ENCODE measurements at places on chromosomes 1 and 21. TPM values are rescaled to one million over a fixed set of nuclear protein-coding genes. Genes with fewer than 3 reads are reported as not detected.

The CACNA1S gene
- not detected for total RNA-seq

DNA sequence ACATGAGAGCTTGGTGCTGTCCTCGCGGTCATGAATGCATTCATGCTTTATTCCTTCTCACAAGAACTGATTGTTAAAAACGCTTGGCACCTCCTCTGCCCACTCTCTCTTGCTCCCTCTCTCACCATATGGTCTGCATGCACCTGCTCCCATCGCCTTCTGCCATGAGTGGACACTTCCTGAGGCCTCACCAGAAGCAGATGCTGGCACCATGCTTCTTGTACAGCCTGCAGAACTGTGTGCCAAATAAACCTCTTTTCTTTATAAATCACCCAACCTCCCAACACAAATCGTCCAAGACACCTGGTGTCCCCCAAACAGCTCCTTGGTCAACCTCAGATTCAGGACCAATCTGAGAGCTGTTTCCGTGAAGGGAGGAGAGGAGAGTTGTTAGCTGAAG lies 43.3 kb upstream of the PCBP3 start:
- H3K27ac ChIP-seq, result no peak overlapping the region
- no peak for DNase-seq
- no peaks in the 10 kb centered on the region for H3K27me3 ChIP-seq
- no peak overlapping the region for H3K4me3 ChIP-seq

DNA sequence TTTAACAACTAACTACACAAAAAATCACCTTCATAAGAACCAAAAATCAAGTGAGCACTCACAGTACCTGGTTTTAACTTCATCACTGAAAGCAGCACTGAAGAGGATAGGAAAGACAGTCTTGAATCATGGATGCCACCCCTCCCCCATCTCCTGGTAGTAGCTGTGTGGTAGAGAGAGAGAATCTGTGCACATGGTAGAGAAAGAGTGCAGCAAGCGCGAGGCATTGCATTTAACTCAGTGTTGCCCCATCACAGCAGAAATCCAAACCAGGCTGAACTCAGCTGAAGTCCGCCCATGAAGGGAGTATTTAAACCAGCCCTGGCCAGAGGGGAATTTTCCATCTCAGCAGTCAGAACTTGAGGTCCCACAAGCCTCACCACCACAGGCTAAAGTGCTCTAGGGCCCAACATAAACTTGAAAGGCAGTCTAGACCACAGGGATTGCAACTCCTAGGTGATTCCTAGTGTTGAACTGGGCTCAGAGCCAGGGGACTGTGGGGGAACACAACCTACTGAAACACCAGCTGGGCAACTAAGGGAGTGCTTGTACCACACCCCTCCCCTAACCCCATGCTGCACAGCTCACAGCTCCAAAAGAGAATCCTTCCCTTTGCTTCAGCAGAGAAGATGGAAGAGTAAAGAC lies 38.4 kb downstream of the VAV3 start:
- H3K4me1 ChIP-seq, result no peaks in the 10 kb centered on the region
- no peak overlapping the region for H3K27ac ChIP-seq
- DNase-seq, result no peak
- H3K36me3 ChIP-seq, result no peaks in the 10 kb centered on the region

GRCh38 chr21:14603202-14603601 lies 57.1 kb upstream of the SAMSN1 start:
- no peak overlapping the region for H3K4me3 ChIP-seq
- no peaks in the 10 kb centered on the region for H3K4me1 ChIP-seq
- H3K27ac ChIP-seq, result no peak overlapping the region
- DNase-seq, result no peak
- no peaks in the 10 kb centered on the region for H3K36me3 ChIP-seq

- no peaks in the 10 kb centered on the region for H3K4me1 ChIP-seq
- no peak overlapping the region for H3K4me3 ChIP-seq
- no peaks in the 10 kb centered on the region for H3K27me3 ChIP-seq
- DNase-seq, result no peak
- H3K36me3 ChIP-seq, result no peaks in the 10 kb centered on the region
These were observed 262.8 kb downstream of the LTN1 start for GRCh38 chr21:28729887-28730286.
